ENCODE measurements at places on chromosomes 4 and X.

GRCh38 chr4:56512166-56512565 lies 6.6 kb downstream of the ARL9 start:
- no peak for DNase-seq

GRCh38 chrX:107610667-107611066 lies 17.6 kb upstream of the PRPS1 start:
- no peak for DNase-seq

GRCh38 chr4:100312615-100313350 lies 122.5 kb upstream of the DDIT4L start:
- DNase-seq = no peak

- DNase-seq = no peak
Observed at GRCh38 chrX:30530606-30531005, 47.0 kb downstream of the TASL start.

DNA sequence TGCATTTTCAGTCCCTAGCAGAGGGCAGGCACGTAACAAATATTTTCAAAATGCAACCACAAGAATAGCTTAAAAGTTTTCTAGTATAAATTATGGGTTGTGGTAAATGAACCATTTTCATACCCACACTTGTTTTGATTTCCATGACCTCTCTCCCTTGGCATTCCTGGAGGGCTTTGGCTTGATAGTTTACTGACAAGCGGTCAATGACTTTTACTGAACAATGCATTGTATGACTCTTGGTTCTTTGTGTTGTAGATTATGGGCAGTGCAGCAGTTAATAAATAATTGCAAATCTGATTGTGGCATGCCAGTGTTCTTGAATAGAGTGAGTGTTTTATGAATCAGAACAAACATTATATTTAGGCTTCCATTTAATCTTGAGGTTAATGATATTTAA lies 285.2 kb upstream of the ARX start:
- no peak for DNase-seq

DNA sequence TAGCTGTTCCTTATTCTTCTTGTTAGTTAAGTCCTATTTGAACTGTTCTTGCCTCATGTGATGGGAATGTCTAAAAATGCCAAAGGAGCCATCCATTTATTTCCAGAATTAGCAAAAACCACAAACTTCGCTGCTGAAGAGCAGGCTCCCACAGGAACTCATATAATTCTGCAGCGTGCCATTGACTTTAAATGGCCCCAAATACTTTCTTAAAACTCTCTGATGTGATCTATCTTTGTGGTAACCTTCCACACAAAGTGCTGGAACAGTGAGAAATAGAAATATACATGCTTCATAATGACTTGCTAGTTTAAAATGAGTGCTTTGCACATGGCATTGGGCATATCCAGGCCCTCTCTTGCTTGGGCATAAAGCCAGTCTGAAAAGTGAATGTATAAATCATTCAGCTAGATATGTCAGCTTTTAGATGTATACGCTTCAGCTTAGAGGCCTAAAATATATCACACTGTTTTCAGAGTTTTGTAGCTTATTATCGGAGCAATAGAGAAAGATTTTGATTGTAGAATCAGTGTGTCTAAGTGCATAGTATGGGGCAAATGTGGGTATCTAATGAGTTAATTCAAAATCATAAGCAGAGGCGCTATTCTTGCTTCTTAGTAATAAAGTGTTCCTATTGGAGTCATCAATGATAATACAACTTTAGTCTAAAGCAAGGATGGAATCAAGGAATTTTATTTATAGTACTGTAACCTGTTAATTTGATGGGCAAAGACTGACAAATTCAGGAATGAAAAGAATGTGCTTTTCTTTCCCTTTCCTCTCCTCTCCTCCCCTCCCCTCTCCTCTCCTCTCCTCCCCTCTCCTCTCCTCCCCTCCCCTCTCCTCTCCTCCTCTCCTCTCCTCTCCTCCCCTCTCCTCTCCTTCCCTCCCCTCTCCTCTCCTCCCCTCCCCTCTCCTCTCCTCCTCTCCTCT lies 392.2 kb upstream of the ZFP42 start:
- DNase-seq = no peak
